ENCODE measurements at places on chromosomes 16 and 17. TPM values are rescaled to one million over a fixed set of nuclear protein-coding genes. Genes with fewer than 3 reads are reported as not detected.

IL21R gene
- total RNA-seq, result 5.2 TPM

SCNN1G gene
- total RNA-seq, result not detected

ACSM2A gene
- not detected for total RNA-seq

TIGD7 gene
- total RNA-seq, result 5.4 TPM

ASGR1 gene
- total RNA-seq, result 0.65 TPM

FADS6 gene
- not detected for total RNA-seq

CD300E gene
- total RNA-seq, result under 0.01 TPM

OTOP2 gene
- total RNA-seq, result not detected

TRIM72 gene
- not detected for total RNA-seq

KRTAP3-2 gene
- not detected for total RNA-seq

AGRP gene
- not detected for total RNA-seq

CEMP1 gene
- not detected for total RNA-seq

WFIKKN2 gene
- 0.13 TPM for total RNA-seq

SPAG5 gene
- total RNA-seq, result 14.4 TPM

SPNS3 gene
- not detected for total RNA-seq

GNAO1 gene
- not detected for total RNA-seq

ITGB4 gene
- total RNA-seq, result 0.54 TPM

FOXF1 gene
- 0.13 TPM for total RNA-seq

COPZ2 gene
- 174 TPM for total RNA-seq

RDM1 gene
- total RNA-seq, result 0.32 TPM

GHDC gene
- 24.3 TPM for total RNA-seq

Measured in articular chondrocyte of knee joint (primary cell).